ENCODE measurements at places on chromosomes 5 and 9.

DNA sequence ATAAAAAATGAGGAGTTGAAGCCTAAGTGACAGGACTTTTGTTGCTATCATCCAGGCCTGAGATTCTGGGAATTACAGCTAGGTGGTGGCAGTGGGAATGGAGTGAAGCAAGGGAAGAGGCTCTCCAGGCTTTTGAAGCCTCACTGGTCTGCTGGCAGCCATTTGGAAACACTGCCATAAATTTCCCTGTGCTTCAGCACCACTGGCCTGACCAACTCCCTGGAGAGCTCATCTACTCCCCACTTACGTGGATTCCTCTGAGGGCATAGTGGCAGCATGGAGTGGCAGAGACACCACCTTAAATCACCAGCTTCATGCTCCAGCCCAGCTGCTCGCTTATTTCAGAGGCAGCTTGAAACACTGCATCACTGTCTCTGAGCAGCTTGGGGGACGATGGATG, 518.2 kb downstream of the TLR4 start:
- no peak for DNase-seq

DNA sequence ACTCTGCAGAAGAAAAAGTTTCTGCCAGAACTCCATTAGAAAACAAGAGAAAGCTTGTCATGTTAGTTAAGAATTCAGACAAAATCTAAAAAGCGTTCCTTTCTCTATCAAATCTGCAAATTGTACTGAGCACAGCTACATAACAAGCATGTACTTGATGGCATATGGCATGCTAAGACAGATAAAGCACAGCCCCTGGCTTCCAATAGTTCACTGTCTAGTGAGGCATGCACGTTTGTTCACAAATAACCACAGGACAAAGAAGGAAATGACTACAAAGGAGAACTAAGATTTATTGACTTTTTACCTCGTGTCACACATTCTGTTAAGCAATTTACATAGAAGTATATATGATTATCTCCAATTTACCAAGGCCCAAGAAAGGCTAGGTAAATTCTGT, 518.2 kb upstream of the TLE4 start:
- no peak for DNase-seq

GRCh38 chr9:389758-390157, 175.1 kb downstream of the DOCK8 start:
- no peak for DNase-seq

GRCh38 chr9:70113403-70114022, 69.9 kb downstream of the MAMDC2 start:
- peak; percentile 11 for DNase-seq

- DNase-seq = no peak
These were observed 256.9 kb downstream of the PLK2 start for GRCh38 chr5:58202941-58203444.

DNA sequence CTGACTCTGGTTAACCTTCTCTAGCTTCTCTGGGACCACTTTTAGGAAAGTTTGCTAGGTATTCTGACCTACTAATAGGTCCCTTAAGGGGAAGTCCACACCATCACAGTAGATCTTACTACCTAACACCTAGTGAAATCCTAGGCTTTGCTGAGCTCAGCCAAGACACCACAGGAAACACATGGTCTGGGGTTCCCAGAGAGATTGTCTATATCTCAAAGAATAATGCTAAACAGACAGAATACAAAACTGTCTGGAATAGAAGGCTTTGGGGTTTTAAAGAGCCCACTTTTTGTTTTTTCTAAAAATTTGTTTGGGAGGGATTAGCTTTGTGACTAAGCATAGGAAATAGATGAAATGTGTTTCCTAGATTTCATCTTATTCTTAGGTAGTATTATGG, 395.1 kb downstream of the ARHGEF28 start:
- no peak for DNase-seq

- DNase-seq = no peak
These were observed 1.1 kb upstream of the GNA14 start for GRCh38 chr9:77649109-77649812.

- no peak for DNase-seq
These were observed 163.6 kb downstream of the ENC1 start for GRCh38 chr5:74476819-74477453.

- peak; percentile 29 for DNase-seq
These were observed at the start of gene GOLGA2 for GRCh38 chr9:128275198-128276007. Gene GOLGA2 (minus strand): TSS chr9:128276007. CDS start chr9:128275976, 31 bp downstream.

- no peak for DNase-seq
These were observed 56.0 kb downstream of the TRIP13 start for GRCh38 chr5:948472-949274.

DNA sequence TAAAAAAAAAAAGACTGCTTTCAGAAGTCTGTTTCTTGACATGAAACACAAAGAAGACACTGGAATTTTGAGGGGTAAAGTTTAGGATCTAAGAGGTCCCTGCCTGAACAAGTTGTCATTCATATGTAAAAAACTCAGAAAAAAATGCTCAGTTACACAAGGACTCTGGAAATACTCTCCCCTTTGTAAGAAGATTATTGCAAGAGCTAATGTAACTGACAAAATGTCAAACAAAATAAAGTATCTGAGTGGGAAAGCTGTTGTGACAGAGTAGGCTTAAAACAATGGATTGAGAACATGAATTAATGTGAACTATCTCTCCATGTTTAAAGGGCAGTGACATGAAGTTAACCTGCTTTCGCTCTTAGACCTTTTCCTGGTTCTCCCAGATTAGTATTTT, 416.7 kb upstream of the TYRP1 start:
- DNase-seq = no peak

DNA sequence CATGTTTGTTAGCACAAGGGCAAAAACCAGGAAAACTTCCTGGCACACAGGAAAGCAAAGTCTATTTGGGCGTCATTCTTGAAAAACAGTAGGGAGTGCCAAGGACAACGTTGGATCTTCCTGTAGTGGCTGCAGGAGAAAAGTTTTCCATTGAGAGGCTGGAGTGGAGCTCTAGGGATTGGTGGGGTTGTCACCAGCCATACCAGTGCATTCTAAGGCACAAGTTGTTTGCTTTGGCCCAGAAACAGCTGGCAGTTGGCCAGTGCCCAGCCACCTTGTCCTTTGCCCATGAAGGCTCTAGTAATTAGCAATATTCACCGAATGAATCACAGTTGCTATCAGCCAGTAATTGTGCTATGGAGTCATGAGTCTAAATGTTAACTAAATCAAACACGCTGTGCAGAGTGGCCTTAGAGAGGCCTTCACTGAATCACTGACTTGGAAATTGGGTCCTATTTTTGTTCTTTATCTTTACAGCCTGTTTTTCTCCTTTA, 26.4 kb downstream of the TNFSF15 start:
- DNase-seq = no peak

- no peak for DNase-seq
These were observed 69.2 kb downstream of the CDK5RAP2 start for GRCh38 chr9:120510816-120511215.

GRCh38 chr5:151183456-151184245, 26.1 kb upstream of the ANXA6 start:
- no peak for DNase-seq

DNA sequence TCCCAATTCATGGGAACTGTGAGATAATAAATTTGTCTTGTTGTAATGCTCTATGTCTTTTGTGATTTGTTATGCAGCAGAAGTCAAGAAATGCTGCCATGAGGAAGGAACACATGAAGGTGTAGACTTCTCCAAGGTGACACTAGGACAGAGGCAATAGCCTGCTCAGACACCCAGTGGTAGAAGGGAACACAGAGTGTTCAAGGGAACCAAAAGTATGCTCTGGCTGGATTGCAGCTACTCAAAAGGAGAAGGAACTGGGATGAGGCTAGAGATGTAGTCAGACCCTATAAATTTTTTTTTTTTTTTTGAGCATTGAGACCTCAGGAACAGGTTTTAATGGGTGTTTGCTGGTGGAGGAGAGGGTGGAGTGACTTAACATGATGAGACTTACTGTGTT, 232.5 kb downstream of the PARP8 start:
- no peak for DNase-seq

GRCh38 chr5:175254155-175254554, 189.8 kb downstream of the DRD1 start:
- DNase-seq = no peak

DNA sequence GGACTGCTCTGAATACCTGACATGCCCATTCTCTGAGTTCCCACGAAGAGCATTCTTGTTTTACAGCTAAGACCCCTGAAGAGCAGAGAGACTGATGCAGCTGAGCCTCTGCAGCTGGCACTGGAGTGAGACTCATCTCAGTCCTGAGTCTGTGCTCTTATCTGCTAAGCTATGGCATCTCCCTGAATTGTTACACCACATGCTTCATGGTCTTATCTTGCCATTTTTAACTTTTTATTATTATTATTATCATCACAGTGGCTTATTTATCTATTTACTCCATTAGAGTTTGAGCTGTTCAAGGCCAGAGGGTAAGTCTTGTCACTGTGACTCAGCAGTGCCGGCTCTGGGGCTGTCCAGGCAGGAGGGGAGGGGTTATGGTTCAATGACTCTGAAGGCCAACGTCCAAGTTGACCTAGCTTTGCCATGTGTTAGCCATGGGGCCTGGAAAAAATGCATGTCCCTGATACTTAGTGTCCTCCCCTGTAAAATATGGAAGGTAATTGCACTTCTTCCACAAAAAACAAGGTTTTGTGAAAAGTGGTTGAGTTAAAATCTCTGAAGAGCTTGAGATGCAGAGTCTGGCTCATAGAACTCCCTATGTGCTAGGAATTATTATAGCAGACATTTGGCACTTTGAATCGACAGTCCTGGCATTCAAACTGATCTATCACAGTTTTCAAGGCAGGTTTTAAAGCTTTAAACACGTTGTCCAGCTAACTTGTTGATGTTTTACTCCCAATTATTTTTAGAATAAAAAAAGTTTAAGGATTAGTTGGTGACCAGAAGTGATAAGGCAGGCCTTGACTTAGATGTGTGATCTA, 94.6 kb downstream of the ALDH1A1 start:
- DNase-seq = no peak

DNA sequence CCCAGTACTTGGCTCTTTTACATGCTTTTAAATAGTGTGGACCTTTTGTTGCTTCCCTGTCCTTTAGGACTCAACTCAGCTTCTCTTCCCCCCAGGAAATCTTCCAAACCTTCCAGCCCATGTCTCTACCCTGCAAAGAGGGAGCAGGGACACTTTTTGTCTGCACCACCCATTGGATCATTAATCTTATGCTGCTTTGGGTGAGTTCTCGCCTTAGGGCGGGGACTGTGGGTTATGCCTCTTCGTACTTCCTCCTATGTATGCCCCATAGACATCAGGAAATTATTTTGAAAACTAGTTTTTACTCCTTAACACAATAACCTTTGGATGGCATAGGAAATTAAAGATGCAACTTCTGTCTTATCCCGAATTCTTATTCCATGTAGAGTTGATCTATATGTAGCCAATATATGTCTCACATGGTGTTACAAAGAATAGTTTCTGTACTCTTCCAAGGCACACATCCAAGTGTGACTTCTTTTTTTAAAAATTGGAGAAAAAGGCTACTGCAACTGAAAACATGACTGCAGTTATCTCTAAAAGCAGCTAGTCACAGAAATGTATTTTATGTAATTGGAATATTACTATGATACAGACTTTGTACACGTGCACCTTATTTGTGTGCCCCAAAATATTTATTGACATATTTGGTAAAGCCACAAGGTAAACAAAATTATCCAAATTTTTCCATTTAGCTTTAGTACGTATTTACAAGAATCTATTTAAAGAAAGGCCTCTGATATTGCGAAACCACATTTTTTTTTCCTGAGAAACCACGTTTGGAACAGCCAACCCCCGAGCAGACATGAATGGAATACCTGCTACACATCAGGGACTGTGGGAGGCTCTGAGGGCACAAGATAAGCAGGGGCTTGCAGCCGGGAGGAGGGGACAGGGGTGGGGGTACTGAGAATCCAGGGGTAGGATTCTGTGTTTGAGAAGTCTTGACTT, 133.6 kb downstream of the WDR41 start:
- no peak for DNase-seq

DNA sequence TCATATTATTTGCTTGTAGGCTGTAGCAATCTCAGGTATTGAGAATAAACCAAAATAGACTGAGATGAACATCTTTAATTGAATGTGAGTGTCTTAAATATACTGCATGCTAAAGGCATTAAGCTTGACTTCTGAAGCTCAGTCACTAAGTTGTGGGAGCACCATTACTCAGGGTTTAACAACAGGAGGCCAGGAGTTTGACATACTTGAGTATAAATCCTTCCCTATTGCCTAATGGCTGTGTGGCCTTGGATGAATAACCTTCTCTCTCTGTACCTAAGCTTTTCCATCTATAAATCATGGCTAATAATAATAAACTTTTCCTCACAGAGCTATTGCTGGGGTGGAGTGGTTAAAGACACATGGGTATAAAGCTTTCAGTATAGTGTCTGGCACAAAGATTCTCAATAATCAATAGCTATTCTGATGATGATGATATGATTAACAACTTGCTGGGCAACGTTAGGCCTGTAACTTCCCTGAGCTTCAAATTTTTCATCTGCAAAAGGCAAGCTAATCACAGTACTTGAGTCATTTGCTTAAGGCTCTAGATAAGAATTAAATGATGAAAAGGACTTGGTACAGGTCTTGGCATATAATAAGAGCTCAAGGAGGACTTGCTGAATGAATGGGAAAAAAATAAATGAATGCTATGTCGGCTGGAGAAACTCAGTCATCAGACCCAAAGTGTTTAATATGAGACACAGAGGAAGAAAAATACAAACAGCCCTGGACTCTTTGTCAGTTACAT, 174.0 kb upstream of the IL12B start:
- no peak for DNase-seq

DNA sequence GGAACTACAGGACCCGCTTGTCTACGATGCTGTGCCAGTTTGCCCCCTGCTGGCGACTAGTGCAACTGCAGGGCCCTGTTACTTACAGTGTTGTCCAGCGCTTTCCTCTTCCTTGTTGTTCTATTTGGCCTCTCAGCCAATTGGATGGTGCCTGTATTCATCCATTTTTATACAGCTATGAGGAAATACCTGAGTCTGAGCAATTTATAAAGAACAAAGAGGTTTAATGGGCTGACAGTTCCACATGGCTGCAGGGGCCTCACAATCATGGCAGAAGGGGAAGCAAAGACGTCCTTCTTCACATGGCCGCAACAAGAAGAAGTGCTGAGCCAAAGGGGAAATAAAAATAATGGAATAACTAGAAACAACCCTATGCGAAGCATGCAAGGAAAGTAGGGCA, 78.7 kb upstream of the PLEKHG4B start:
- DNase-seq = no peak

- no peak for DNase-seq
These were observed 11.8 kb upstream of the SYK start for GRCh38 chr9:90789862-90790261.

DNA sequence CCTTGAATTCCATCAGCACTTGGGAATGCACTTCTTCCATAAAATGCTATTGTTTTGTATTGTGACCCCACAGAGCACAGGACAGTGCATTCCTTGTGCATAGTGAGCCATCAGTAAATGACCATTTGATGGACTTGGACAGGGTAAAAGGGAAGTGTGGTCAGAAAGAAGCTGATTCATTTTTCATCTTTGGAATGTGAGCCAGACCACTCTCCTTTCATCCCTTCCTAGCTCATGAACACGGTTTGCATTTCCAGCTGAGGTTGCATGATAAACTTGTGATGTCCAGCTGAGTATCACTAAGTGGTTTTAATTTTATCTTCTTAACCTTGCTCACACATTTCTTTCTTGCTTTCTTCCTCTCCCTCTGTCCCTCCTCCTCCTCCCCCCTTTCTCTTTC, 101.3 kb downstream of the NUDT12 start:
- no peak for DNase-seq

- DNase-seq = no peak
These were observed 262.7 kb upstream of the CLINT1 start for GRCh38 chr5:158121678-158122077.

GRCh38 chr9:21758540-21758939, 43.9 kb upstream of the MTAP start:
- no peak for DNase-seq

Data from stimulated activated CD4-positive, alpha-beta T cell treated with anti-CD3 and anti-CD28 coated beads, Interleukin-1b, Interleukin-23, amount 100 ng/mL, for 24 hours (primary cell).